ENCODE measurements at places on chromosomes 7 and 10.

DNA sequence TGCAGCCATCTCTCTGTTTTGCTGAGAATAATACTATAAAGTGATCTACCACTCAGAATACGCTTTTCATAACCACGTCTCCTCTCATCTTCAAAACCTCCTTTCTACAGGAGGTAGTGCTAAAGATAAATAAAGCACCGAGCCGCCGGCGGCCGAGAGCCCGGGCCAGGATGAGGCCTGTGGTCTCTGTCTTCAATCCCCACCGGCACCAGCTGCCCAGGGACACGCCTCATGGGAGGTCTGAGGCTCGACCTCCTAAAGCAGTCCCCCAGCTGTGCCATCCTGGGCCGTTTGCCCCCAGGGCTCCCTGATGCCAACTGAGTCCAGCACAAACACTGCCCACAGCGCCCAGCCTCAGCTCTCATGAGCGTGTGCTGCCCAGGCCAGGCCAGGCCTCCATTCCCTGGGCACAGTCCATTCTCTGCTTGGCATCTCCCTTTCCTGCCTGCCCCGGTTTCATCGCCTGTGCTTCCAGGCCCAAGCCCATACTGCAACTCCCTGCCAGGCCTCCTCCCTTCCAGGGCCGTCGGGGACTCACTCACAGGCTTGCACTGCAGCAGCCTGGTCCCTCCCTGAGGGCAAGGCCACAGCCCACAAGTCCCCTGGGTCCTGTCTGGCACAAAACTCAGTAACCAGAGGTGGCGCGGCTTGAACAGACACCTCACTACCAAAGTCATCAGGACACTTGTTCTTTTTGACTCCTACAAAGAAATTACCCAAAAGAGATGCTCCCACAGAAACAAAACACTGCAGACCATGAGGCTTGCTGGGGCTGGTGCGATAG lies 2.5 kb downstream of the INTS1 start:
- no peak for DNase-seq

- no peak for DNase-seq
These were observed 766.1 kb upstream of the IGFBP3 start for GRCh38 chr7:46687203-46687602.

DNA sequence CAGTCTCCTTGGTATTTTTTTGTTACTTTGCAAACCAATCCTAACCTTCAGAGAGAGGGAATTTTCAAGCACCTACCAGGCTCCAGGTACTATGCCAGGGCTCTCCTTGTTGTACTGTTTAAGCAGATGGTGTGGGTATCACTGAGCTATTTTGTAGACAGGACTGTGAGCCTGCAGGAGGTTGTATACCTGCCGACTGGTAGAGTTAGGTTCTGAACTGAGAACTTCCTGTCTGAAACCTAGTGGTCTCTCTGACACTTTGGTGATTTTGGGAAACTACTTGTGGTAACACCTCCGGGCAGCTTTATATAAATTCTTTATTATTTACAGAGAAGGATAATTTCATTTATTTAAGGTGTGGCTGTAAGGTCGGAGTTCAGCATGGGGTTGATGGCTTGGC lies 4.6 kb downstream of the ZNF853 start:
- DNase-seq: no peak

DNA sequence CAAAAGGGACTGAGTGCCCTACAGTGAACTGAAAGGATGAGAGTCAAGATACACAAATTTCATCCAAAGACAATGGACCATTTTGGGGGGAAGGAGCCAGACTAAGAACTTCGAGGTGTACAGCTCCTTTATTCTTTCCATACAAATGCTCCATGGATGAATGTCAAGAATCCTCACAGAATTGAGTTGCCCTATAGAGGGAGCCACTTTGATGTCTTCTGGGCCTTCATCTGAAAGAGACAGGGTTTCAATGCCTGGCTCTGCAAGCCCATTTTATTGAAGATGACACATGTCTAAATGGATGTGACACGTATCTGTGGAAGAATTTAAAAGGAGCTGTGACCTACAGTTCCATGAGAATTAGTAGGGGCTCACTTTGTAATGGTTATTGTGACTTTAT lies 32.0 kb upstream of the NRG3 start:
- DNase-seq: no peak

- DNase-seq: peak; percentile 70
These were observed 128.1 kb upstream of the FAM20C start for GRCh38 chr7:64098-64915.

- no peak for DNase-seq
These were observed 11.5 kb upstream of the PLAU start for GRCh38 chr10:73899423-73899822.

Measured in mucosa of descending colon (tissue), 3 donors.